Right renal pelvis (tissue), 4 donors: ENCODE measurements at places on chromosomes 2 and 18. TPM values are rescaled to one million over a fixed set of nuclear protein-coding genes. Genes with fewer than 3 reads are reported as not detected.

ANKRD30B gene
- polyA plus RNA-seq, result 0.24 TPM

DNA sequence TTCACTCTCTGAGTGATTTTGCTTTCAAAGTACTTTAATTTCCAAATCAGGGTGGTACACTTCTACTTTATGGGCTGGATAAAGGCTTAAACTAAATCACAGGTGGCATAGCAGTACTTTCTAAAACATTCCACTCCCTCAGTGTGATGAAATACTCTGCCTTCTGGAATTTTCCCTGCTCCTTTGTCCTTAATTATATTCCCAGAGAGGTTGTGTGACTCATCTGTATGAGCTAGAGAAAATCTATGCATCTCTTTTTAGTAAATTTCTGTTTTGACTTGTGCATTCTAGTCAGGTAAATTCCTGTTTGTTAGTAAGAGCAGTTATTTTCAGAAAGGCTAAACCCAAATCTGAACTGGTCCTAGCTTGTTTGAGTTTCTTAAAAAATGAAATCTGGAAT lies 29.0 kb upstream of the PLA2R1 start:
- DNase-seq, result no peak

- no peak for DNase-seq
These were observed 31.8 kb upstream of the SLC8A1 start for GRCh38 chr2:40483549-40484243.

GRCh38 chr18:24546307-24546706 lies 85.9 kb downstream of the HRH4 start:
- DNase-seq, result no peak

DNA sequence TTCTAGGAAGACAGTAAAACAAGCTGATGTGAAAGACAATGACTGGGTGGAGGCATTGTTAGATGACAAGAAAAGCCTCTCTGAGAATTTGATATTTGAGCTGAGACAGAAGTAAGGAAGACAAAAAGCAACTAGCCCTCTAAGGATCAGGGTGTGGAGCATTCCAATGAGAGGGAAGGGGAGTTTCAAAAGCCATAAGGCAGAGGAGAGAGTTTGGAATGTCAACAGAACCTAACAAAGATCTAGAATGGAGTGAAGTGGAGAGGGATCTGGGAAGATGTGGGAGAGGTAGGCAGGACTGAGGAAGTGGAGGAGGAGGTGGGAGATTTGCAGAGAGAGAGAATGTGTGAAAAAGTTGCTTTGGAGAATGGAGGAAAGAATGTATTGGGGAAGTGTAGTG lies 17.3 kb upstream of the ASXL2 start:
- no peak for DNase-seq

DNA sequence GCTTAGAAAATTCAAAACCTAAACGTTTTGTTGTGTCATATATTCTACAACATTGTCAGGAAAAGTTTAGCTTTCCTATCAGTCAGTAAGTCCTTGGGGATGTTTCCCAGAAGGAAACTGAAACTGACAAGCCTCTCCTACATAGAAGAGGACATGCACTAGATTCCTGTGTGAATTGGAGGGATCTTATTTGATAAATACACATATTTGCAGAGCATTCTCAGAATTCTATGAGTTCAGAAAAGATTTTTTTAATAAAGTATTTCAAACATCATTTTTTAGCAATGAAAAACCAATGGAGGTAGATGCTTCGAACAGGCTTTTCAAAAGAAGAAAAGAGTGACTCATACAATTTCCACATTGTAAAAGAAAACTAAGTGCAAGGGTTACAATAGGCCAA lies 1706.7 kb downstream of the SUCLG1 start:
- DNase-seq, result no peak

GRCh38 chr2:240387325-240387668 lies 48.2 kb upstream of the GPC1 start:
- no peak for DNase-seq

DNA sequence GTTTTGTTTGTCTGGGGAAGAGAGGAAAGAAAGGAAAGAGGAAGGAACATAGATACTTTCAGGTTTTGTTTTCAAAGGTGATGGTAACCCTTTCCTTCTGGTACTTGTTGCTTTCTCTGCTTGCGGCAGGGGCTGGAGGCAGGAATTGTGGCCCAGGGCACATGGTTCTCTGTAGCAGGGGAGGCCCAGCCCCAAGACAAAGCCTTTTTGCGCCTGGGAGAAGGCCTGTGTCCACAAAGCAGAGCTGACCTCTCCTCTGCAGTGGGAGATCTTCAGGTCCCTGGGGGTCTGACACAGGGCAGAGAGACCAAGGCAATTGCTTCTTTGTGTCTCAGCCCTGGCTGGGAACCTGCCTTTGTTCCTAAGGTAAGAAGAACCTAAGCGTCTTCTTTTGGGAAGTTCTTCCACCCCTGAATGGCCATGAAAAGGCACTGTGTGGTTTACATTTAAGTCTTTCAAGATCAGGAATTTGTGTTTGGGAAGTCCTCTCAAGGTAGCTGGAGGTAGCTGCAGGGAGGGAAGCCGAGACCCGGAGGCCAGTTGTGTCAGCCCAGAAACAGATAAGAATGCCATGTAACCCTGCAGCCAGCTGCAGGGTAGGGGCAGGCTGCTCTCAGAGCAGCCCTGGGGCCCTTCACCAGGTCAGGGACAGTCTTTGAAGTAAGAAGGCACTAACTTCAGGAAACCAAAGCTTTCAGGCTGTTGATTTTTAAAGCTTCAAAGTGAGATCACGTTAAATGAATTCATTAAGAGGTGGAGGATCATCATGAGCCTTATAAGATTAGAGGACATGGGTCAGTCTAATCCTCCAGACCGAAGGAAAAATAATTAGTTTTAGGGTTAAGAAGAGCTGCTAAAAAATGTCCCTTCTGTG lies 119.3 kb downstream of the STPG4 start:
- no peak for DNase-seq
